ENCODE measurements at places on chromosomes 6 and 20.

DNA sequence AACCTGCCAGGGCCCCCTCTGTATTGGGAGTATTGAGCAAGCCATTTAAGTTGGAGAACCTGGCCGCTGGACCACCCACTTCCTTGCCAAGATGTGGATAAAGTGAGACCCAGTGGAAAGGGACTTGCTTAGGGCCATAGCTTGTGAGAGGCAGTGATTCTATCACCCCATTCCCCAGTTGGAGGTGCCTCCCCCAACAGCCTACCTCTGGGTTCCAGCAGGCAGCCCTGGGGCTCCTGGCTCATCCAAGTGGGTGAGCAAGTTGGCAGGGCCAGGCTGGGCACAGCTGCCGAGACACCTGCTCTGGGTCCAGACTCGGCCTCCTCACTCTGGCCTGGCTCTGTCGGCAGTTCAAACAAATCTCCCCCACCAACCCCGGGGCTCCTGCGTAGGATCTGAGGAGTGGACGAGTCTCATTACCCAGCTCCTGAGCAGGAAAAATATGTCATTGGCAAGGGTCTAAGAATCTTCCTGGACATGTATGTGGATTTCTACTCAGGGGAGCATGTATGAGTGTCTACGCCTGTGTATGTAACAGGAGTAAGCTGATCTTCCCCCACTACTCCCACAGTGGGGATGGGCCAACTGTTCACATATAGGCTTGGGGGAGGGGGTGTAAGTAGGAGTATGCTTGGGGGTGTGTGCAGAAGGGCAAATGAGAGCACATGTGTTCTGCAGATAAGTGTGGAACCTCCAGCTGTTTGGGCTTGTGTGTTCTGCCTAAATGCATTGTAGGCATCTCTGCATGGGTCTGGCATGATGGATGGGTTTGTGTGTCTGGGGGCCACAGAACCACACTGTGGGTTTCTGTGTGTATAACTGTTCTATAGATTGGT lies 1.9 kb downstream of the ID1 start:
- no peak for DNase-seq

DNA sequence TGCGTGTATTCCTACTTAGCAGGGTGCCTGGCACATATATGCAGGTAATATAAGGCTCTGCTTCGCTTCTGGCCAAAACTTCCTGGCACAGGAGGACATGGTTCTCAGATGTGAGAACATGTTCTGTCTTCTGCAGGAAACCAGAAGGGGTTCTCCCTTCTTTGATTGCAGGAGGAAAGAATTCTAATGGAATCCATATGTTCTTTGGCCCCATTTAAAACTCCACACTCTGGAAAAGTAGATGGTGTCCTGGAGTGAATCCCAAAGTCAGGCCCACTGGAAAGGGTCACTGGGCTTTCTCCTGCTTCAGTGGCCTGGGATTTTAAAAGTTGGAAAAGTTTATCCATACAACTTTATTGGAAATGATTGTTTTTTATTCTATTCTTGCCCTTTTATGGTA lies 16.4 kb upstream of the CYP24A1 start:
- no peak for DNase-seq

DNA sequence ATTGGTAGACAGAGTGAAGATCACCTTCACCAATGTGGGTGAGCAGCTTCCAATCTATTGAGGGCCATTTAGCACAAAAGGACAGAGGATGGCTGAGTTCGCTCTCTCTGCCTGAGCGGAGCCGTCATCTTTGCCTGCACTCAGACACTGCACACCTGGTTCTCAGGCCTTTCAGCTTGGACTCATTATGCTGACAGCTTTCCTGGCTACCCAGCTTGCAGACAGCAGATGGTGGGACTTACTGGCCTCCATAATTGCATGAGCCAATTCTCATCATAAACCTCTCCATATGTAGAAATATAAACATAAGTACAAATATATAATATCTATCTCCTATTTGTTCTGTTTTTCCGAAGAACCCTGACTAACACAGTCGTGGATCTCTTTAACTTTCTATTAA lies 13.7 kb downstream of the TBXT start:
- no peak for DNase-seq

DNA sequence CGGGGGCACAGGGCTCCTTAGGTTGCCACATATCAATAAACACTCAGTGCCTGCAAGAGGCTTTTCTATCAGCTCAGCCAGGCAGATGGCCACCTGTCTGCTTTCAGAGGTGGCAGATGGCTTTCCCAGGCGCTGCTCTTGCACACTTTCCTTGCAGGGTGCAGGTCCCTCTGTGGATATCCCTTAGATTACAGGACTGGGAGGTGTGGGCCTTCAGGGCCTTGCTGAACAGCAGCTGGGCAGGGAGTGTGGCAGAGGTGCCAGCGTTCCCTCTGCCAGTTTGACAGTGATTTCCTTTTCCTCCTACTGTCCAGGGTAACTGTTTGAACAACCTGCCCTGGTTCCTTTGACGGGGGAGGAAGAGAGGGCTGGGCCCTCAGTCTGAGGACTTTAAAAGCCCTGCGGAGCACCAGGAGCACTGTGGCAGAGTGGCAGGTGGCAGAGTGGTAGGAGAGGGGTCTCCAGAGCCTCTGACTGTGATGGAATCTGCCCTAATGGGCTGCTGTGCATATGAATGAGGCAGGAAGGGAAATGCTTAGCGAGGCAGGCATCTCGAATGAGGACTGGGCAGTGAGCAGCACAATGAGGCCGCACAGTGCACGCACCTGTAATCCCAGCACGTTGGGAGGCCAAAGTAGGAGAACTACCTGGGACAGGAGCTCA lies 34.2 kb downstream of the ABHD12 start:
- no peak for DNase-seq

GRCh38 chr6:148565321-148565926 lies 181.4 kb upstream of the UST start:
- no peak for DNase-seq

GRCh38 chr6:166057431-166057830 lies 110.2 kb downstream of the TBXT start:
- DNase-seq = no peak
